ENCODE measurements at places on chromosomes 3 and 15. TPM values are rescaled to one million over a fixed set of nuclear protein-coding genes. Genes with fewer than 3 reads are reported as not detected.

The FRMD5 gene
- 0.83 TPM for polyA plus RNA-seq

The DCBLD2 gene
- polyA plus RNA-seq, result 59.7 TPM

The SST gene
- 0.15 TPM for polyA plus RNA-seq

The C3orf20 gene
- polyA plus RNA-seq, result not detected

The SLC9C1 gene
- polyA plus RNA-seq, result not detected

The MFAP1 gene
- polyA plus RNA-seq, result 13.1 TPM

The ZBBX gene
- not detected for polyA plus RNA-seq

The PYGO1 gene
- polyA plus RNA-seq, result 6.7 TPM

The CYP8B1 gene
- polyA plus RNA-seq, result not detected

The THAP10 gene
- 3.8 TPM for polyA plus RNA-seq

The COMMD4 gene
- 80.4 TPM for polyA plus RNA-seq

The PLA2G4D gene
- not detected for polyA plus RNA-seq
